ENCODE measurements at places on chromosomes 2 and 18.

- no peak for DNase-seq
Observed at GRCh38 chr18:2223849-2224248, 347.5 kb downstream of the METTL4 start.

DNA sequence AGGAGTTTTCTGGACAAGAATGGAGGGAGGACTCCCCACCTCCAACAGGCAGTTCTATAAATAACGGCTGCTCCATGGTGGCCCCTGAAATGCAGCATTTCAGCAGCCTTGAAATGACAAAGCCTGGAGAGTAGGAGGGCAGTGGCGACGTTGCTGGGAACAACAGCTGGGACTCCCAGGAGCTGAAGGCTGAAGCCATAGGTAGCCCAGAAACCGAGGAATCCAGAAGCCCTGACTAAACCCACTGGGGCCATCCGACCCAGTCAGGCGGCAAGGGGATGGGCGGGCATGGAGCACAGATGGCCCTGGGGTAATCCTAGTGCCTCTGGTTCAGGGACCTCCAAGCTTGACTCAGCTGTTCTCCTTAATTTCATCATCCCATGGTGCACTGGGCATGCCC lies 9.0 kb downstream of the PRKAG3 start:
- no peak for DNase-seq

GRCh38 chr2:204108781-204109295 lies 172.3 kb downstream of the ICOS start:
- no peak for DNase-seq

DNA sequence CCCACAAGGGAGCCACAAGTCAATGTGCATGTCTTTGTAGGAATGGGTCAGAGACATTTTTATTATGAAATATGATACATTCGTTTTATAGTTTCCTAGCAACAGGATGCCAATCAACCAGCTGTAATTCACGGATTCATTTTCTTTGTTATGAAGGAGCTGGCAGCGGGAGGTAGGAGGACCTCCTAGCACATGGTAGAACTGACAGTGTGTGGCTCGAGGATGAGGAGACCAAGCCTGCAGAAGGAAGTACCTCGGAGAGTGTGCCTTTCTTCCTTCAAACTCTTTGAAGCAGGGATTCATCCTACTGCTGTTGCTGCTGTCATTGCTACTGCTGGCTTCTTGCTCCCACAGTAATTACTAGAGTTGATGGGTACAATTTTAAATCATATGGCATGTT lies 504.8 kb upstream of the KLHL29 start:
- no peak for DNase-seq

GRCh38 chr2:134372611-134373131 lies 118.8 kb downstream of the MGAT5 start:
- DNase-seq: no peak

DNA sequence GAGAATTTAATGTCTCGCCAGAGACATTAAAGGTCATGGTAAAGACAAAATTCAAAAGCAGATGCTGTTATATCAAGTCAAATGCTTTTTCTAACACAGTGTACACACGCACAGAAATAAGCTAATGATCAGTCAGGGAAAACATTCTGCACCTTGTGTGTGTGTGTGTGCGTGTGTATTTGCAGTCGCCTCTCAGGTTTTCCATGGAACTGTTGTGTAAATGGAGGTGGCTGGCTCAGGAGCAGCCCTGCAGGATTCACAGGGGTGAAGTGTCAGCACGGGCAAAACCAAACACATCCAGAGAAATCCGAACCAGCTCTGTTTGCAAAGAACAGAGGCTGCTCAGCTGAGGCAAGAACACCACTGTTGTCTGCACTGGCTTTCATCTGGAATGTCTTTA lies 76.2 kb upstream of the YWHAQ start:
- no peak for DNase-seq

- DNase-seq: no peak
Observed at GRCh38 chr2:226136739-226137138, 662.9 kb downstream of the IRS1 start.

GRCh38 chr2:132417430-132418035 lies 928 bp downstream of the GPR39 start:
- no peak for DNase-seq

DNA sequence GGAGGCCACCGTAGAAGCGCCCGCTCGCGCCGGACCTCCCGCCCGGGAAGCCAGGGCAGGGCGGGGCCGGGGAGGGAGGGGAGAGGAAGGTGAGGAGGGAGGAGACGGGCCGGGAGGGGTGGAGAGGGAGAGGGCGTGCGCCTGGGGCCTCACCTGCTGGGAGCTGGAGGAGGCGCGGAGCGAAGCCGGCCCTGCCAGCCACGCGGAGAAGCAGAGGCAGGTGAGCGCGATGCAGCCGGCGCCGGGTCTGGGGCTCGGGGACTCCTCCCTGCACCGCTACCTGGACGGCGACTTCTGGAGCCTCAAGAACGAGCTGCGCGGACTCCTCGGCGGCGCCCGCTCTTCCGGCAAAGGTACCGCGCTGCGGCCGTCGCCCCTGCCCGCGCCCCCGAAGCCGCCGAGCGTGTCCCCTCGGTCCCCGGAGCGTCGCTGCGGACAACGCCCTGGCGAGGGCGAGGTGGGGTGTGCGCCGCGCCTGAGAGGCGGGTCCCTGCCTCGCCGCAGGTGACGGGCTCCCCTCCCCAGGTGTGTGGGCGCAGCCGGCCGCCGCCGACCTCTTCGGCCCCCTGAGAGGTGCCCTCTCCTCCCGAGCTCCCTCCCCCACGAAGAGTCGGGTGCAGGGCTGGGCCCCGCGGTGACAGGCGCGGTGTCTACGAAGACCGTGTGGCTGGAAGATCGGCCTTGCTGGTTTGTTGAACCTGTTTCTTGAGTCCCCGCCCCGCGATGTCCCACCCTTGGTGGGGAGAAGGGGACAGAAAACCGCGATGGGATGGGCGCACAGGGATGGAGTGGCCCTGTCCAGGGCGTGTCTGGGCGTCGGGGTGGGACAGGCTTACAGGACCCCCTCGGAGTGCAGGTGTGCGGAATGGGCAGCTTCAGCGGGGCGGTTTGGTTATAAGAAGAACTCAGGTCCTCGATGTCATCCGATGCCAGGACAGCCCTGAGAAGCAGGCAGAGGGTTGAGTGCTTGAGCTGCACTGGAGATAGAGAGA lies at the start of gene ACOXL:
Gene ACOXL, plus strand, starts transcription at position 152 of the 992 bp plus-strand sequence. CDS start 35,817 bp downstream, outside the sequence.
- no peak for DNase-seq

- DNase-seq: no peak
Observed at GRCh38 chr2:103293742-103294077, 531.9 kb downstream of the TMEM182 start.

DNA sequence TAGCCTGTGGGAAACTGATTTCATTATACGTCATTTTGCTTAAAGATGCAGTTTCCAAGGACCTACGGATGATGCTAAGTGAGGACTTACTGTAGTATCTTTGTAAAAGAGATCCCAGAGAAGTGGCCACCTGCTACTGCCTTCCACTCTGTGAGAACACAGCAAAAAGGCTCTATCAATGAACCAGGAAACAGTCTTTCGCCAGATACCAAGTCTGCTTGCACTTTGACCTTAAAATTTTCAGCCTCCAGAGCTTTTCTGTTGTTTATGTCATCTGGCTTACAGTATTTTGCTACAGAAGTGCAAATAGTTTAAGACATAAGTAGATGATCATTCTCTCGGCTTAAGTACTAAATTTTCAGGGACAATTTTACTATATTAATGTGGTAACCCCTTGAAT lies 847.9 kb upstream of the CHAC2 start:
- no peak for DNase-seq

GRCh38 chr2:241417626-241418025 lies 61.5 kb downstream of the FARP2 start:
- no peak for DNase-seq

DNA sequence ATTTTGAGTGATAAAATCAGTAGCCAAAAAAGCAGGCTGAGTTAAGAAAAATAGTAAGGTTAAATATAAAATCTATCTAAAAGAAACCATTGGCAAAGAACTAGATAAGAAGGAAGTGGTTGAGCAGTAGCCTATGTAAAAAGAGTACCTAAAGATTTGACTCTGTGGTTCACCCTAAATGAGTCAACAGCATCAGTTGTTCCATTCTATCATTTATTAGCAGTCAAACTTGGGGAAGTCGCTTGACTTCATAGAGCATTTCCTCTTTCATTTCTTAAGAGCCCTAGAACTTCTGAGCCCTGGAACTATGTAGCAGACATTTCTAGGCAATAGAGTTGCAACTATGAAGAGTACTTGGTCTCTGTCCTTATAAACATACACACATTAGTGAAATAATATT lies 381.7 kb downstream of the NUP35 start:
- DNase-seq: no peak

- DNase-seq: no peak
Observed at GRCh38 chr2:10475811-10476660, 27.9 kb upstream of the ODC1 start.

- DNase-seq: no peak
Observed at GRCh38 chr2:125698280-125698679, 957.7 kb upstream of the GYPC start.

GRCh38 chr2:46184794-46185583 lies 112.2 kb upstream of the EPAS1 start:
- no peak for DNase-seq

GRCh38 chr2:209988010-209988409 lies 14.4 kb upstream of the RPE start:
- DNase-seq: no peak

- DNase-seq: no peak
Observed at GRCh38 chr2:134277223-134277622, 23.4 kb downstream of the MGAT5 start.

GRCh38 chr2:99900556-99900955 lies 241.8 kb downstream of the AFF3 start:
- DNase-seq: no peak

DNA sequence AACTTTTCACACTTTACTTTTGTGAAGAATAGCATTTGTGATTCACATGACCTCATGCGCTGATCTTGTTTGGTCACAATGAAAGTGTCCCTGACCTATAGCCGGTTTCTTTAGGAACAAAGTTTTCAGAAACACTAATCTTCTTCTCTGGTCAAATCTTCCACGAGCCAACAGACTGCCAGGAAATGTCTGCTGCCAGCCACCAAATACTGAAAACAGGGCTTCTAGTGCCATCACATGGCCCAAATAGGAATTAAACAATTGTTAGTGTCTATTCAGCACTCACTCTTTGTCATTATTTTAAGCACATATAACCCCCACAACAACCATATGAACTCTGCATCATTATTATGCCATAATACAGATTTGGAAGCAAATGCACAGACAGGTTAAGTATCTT lies 286.5 kb upstream of the SYT4 start:
- DNase-seq: peak; percentile 76

DNA sequence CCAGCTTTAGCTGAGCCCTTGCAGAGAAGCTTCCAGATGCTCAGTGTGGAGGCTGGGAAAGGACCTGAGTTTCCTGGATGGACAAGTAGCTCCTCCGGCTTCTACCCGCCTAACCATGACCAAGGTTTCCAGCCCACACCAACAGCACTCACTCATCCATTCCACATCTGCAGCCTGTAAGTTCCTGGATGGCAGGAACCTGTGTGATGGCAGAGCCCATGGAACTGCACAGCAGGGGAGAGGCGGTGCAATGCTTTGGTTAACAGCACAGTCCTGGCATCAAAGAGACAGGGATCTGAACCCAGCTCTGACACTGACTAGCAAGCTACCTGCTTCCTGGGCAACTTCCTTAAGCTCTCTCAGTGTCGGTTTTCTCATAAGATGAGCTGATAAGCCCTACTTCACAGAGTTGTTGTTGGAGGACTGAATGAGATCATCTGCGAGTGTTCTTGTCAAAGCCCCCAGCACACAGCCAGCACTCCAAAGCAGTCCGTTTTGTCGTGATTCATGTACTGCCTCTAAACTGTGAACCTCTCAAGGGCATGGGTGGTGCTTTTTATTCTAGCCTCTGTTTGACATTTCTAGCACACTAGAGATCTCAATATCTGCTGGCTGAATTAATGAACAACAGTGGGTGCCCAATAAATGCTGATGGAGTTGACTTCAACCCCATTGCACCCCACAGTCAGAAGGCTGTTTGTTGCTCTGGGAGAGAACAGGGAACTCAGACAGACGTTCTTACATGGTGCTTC lies 41.6 kb upstream of the OTOF start:
- DNase-seq: no peak

GRCh38 chr2:99845296-99845695 lies 297.1 kb downstream of the AFF3 start:
- no peak for DNase-seq

- no peak for DNase-seq
Observed at GRCh38 chr2:60980071-60980815, 37.3 kb upstream of the PEX13 start.

DNA sequence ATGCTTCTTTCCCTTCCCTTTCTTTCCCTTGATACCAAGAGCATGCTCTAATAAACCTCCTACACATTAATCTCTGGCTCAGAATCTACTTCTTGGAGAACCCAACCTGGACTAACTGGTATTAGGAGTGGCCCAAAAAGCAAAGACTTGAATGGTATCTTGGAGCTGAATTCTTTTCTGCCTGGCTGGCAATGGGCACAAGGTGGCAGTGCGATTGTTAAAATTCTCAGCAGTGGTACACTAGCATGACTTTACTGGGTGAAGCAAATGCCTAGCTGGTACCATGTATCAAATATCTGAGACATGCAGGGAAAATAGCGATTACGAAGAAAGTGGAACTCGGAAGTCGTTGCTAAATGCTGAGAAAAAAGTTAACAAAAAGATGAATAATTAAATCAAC lies 376.1 kb downstream of the XIRP2 start:
- DNase-seq: peak; percentile 53

GRCh38 chr2:152426801-152427200 lies 91.8 kb downstream of the FMNL2 start:
- DNase-seq: no peak

DNA sequence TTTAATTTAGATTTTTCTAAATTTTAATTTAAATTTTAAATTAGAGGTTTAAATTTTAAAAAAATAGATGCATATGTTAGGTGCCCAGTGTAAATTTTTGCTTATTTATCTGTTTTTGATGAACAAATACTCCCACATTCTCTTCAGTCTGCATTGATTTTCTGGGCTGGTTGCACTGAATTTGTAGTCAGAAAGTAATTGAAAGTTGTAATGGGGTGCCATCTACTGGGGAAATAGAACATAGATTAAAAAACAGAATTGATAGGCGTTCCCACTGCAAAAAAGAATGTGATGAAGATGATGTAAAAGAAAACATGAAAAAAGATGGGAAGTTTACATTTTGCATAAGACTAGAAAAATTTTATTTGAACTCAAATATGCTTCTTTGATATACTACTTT lies 51.7 kb upstream of the CCDC85A start:
- peak; percentile 63 for DNase-seq

DNA sequence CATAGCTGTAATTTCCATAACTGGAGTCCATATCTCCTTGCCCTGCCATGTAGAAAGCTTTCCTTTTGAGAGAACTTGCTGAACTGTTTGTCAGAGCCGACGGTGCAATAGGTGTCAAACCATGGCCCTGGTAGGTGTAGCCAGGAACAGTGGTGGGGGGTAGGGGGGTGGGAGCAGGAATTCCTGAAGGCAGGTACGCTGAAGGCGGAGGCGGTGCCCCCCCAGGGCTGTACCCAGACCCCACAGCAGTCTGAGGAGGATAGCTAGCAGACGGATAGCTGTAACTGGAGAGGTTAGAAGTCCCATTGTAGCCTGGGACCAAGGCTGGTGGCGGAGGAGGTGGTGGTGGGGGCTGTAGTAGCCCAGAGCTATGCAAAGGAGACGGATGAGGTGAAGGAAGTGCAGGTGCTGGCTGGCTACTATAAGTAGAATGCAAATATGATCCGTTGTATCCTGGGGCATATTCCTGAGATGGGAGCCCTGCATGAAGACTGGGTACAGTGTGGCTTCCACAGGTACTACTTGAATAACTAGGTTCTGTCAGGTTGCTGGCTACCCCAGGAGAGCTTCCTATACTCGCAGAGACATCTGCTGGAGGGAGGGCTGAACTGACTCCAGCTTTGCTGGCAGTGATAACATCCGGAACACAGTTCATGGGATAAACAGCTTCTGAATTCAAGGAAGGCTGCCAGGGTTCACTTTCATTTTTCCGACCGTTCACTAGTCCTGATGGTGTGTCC lies 124.8 kb downstream of the FIGN start:
- DNase-seq: no peak

Data from NCI-H2227 treated with DMSO at 0.1 percent for 48 hours (cell line).